Brain pericyte (primary cell): ENCODE measurements at places on chromosomes 4 and X.
A peak's percentile ranks its signal among the peaks of the same experiment; 100 is the strongest.

DNA sequence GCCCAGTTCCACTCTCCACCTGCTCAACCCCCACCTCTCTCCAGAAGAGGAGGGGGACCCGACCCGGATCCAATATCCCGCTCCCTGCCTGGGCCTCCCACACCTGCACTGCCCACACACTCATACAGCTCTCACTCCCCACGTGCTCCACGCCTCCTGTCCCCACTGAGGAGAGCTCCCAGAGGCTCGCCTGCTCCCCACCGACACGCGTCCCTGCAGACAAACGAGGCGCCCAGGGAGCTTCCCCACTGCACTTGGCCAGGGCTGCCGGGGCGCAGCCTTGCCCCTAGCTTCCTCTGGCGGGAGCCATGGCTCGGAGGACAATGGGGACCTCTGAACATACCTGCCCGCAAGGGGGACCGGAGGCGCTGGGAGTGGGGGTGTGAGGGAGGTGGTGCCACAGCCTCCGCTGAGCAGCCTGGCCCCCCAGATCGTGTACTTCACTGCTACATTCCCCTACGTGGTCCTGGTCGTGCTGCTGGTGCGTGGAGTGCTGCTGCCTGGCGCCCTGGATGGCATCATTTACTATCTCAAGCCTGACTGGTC, 5.0 kb downstream of the SLC6A8 start:
- DNase-seq, result no peak

GRCh38 chrX:40504801-40505605, 75.8 kb upstream of the ATP6AP2 start:
- DNase-seq, result peak; percentile 53

GRCh38 chr4:16284050-16284449, 57.8 kb upstream of the TAPT1 start:
- no peak for DNase-seq

GRCh38 chr4:156103311-156103710, 149.6 kb upstream of the CTSO start:
- no peak for DNase-seq

GRCh38 chr4:2741626-2742025, 14.5 kb downstream of the TNIP2 start:
- DNase-seq, result no peak

DNA sequence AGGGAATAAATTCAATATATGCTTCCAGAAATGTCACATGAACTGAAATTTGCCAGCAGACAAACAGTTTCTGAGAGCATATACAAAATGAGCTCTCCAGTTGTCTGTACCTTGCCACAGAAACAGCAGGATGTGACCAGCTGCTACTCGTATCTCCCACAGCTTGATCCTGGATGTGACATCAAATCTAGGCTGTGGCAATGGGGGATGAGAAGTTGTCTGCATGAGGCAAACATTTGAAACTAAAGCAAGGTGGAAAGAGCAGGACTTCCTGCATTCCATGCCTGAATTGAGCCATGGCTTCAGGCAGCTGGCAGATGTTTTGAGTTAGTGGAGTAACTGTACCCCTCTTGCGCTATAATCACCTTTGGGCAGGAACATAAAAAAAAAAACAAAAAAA, 1724.0 kb downstream of the RPA4 start:
- no peak for DNase-seq

DNA sequence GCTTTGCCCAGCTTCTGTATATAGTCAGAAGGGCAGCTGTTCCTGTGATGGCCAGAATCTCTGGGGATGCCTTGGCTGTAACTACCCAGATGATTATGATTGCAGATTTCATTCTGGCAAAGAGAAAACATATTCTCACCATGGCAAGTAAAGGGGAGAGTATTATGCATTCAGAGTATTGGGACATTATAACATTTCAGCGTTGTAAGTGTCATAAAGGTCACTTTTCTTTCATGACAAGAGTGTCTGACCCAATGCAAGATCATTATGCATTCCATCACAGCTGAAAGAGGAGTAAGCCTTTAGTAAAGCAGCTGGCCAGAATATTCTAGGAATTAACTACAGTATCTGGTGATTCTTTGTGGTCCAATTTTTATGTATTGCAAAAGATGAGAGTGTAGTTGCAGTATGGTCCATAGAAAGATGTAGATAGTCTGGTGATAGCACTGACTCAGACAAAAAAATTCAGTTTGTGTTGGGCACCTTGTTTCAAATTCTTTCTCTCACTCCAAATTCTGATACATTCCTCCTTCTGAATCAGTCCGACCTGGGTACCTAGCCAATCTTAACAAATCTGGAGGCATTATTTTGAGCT, 2366.3 kb downstream of the PCDH7 start:
- DNase-seq, result no peak

DNA sequence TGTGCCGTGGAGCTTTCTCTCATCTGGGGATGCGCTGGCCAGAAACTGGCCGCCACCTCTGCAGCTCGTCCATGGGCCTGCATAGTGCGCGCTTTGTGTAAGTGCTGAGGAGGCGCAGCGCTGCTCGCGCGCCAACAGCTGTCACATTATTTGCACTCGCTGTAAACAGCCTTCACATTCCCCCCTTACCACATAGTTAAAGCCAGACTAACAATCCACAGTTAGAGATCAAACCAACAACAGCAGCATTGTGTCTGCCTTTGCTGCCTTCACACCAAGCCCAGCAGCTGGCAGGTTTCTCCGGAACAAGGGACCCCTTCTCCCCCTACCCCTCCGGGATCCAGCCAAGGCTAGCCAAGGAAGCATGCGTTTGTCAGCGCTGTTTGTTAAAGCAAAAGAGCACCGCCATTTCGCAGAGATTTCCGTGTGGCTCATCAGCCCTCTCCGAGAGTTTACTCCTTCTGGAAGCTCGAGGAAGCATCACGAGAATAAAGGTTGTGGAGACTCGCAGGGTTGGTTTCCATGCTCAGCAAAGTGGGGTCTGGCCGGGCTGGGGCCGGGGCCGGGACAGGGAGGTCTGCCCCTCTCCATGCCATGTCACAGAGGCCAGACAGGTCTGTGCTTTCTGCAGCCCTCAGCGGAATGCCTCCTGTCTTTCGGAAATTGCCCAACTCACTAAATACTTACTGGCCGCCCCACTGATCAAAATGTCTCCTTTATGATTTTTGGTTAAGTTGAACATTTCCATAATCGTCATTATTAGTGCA, 11.0 kb downstream of the BCOR start:
- DNase-seq, result no peak

DNA sequence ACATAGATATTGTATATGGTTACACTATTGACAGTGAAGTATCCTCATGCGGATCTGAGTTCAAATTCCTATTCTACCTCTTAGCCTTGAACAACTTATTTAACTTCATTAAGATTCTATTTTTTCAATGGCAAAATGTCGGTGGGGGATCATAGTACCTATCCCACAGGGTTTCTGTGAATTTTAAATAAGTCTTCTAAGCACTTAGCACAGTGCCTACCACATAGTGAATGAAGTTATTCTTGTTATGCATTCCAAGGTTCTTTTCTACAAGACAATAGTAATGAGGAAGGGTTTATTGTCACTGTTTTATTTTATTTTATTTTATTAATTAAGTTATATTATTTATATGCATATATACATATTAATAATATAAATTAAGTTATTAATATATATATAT, 8.8 kb upstream of the ENAM start:
- no peak for DNase-seq

DNA sequence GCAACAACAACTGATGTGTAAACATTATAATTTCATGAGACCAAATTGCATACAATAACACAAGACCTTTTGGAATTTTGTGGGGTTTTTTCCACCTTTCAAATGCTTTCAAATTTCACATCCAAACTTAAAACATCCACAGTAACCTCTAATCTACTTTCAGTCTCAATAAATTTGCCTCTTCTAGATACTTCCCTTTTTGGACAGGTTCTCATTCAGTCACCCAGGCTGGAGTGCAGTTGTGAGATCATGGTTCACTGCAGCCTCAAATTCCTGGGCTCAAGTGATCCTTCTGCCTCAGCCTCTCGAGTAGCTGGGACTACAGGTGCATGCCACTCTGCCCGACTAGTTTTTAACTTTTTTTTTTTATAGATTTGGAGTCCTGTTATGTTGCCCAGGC, 556.6 kb downstream of the NLGN4X start:
- DNase-seq, result no peak

- no peak for DNase-seq
Measured at GRCh38 chr4:185742766-185743165, 69.2 kb downstream of the SORBS2 start.

- DNase-seq, result no peak
Measured at GRCh38 chrX:9628779-9629493, 136.7 kb downstream of the GPR143 start.

- DNase-seq, result no peak
Measured at GRCh38 chrX:81291996-81292395, 90.1 kb downstream of the SH3BGRL start.

DNA sequence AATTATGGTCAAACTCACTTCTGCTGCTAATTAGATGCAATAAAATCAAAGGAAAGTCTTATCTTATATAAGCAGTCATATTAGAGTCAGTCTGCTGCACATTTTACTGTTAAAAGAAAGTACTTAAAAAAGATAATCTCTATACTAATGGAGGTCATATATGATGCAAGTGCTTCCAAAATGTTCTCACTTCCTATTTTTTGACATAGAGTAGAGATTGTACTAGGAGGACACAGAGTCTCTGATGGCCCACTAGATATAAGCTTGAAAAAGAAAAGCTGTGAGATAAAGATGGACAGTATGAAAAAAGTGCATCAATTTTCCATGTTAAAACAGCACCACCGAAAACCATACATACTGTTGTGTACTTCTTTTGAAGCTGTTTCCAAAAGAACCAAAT, 196.9 kb downstream of the KLHL13 start:
- no peak for DNase-seq

DNA sequence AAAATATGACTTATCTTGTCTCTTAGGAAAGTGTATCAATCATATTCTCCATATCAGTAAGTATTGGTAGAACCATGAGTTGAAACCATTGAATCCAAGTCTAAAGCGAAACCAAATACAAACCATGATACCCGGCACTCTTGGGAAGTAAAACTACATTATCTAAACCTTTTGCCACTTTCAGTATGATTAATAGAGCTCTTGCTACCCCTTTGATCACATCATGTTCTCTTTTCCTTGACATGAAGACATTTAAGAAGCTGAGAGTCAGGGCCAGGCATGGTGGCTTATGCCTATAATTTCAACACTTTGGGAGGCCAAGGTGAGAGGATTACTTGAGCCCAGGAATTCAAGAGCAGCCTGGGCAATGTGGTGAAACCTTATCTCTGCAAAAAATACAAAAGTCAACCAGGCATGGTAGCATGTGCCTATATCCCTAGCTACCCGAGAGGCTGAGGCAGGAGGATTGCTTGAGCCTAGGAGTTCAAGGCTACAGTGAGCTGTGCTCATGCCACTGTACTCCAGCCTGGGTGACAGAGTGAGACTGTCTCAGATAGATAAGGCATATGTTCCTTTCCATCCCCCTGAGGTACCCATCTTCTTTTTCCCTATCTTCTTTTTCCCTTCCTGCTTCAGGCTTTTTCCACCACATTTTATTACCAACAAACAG, 45.4 kb downstream of the CEP135 start:
- DNase-seq, result no peak

DNA sequence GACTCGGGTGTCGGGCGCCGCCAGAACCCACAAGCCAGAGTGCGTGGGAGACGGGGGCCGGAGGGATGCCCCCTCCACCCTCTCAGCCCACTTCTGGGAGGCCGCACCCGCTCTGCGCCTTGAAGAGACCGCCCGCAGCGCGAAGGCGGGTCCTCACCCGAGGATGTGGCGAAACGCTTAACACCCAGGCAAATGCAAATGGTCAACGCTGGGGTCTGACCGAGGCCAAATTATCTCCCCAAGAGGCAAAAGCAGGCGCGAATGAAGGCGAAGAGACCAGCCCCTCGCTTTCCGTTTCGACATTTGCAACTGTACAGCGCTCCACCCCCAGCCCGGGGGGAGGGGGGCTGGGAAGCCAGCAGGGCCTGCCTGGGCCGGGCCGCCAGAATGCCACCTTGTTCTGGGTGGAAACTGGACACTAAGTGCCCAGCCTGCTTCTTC, 137.7 kb upstream of the ZIC3 start:
- DNase-seq, result no peak

DNA sequence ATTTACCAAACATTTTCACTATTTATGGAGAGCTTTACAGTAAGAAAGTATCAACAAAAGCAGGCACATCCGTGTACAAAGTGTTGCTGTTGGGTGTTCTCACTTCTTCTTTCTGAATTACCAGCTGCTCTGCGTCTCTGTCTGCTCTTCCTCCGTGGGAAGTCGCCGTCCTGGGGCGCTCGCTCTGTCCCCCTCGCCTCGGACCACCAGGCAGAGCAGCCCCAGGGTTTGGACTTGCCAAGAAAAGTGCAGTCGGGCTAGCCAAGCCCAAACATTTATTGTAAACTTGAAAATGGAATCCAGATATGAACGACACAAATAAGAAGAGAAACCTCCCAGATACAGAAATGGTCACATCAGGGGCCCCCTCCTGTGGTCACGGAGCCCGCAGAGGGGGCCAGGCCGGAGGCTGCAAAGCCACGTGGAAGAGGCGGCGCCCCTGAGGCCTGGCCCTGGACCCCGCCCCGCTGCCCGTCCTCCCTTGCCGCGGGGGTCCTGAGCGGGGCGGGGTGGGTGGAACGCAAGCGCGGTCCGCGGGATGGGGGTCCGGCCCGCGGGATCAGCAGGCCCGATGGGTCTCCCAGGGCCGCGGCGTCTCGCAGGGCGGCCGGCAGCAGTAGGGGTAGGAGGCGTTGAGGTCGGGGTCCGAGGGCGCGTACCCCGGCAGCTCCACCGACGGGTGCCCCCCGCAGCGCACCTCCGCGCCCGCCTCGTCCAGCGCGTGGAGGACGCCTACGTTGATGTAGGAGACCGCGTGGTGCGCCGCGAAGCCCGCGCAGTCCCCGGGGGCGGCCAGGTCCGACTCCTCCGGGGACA, 1.5 kb downstream of the TMEM271 start:
- DNase-seq, result no peak

DNA sequence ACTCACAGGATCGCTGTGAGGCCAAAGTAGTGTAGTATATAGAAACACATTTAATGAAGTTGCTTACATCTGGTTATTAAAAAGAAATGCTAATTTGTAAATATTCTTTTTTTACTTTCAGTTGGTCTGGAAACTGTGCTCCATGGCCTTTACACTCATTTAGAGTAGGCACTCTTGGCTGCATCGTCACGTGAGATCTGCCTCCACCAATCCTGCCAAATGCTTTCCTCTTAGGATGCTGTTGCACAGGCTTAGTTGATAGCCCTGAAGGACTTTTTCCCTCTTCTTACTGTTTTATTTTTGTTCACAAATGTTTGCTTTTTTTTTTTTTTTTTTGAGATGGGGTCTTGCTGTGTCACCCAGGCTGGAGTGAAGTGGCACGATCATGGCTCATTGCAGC, 6.3 kb downstream of the CPE start:
- no peak for DNase-seq

DNA sequence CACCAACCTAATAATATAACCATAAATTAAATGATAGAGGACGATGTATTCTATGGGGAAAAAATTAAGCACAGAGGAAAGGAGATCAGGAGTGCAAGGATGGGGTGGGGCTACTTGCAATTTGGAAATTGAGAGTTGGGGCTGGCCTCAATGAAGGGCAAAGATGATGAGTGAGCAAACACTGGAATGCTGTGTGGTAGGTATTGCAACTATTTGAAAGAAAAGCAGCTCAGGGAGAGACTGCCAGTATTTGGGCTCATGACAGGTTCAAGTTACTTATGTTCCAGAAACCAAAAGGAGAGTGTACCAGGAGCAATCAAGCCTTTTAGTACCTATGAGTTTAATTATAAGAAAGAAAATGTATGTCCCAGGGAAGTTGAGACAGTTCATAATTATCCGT, 47.4 kb downstream of the ASIC5 start:
- no peak for DNase-seq
